Glomerular endothelial cell (primary cell): ENCODE measurements at places on chromosomes 12 and 14.

GRCh38 chr12:75900781-75901254 is 130.8 kb downstream of the PHLDA1 start:
- DNase-seq, result no peak

DNA sequence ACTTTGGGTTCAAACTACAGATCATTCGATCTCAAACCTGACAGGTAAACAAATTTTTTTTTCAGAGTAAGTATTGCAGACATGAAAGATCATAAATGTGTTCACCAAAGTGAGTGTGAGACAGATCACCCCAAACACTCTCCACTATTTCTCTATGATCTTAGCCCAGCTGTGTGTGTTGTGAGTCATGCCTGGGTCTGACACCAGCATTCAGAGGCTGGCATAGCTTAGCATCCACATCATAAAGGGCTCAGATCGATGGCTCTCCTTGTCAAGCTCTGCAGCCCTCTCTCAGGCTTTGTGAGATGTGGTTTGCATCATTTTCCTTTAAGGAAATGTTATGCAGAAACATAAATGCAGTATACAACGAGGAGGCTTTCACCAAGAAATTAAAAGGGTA is 164.9 kb downstream of the ETV6 start:
- no peak for DNase-seq

DNA sequence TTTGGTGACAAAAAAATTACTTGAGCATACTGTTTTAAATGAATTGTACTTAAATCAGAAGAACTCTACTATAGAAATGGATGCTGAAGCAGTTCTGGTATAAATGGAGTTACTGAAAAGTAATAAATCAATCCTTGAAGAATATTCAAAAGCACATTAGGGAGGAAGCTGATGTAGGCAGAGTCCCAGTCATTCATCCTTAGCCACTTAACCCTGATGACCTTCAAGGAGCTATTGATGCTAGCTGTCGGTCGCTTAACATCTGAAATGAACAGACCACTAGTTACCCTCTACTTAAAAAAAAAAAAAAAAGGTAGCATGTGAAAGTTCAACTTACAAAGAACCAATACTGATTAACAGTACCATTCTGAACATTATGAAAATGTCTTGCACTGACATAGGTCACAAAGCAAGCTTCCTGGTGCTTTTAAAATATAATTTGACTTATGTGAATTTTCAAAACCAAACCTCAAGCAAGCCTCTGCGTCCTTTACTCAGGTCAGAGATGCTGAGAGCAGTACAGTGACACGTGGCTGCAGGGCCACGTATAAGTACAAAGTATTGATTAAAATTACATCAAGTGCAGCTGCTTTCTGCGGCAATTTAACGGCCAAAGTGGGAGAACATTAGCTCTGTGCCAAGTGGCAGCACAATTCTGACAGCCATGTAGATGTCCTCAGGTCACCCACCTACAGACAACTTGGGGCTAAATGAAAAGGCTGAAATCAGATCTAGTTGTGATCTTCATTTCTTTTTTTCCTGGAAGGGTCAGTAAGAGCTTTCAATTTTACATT is 18.1 kb downstream of the PPM1H start:
- DNase-seq, result no peak

- DNase-seq, result no peak
Measured at GRCh38 chr12:3537719-3538465, 46.9 kb downstream of the PRMT8 start.

DNA sequence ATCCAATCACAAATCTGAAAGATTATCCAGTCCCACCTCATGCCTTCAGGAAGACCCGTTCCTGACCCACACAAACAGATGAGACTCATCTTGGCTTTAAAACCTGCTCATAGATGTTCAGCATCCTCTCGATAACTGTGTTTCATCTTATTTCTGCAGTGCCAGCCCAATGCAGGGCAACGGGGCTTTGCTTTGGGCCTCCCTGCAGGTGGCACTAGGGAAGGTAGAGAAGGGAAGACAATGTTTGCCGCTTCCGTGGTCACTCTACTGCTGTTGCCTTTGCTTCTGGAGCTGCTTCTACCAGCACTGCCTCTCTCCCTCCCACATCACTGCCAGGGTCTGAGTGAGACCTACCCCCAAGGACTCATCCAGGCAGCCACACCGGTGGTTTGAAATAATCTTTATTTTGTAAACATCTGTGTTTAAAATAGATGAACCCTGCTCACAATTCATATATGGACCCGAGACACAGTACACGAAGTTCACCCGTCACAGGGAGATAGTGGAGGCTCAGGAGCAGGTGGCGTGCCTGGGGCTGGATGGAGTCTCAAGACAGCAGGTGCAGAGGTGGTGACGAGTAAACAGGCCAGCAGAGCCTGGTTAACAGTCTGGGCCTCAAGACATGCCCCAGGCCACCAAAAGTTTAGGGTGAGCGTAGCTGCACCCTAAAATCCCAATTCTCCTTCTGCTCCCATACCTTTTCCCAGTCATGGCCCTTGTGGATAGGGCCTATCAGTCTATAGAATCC is 3.1 kb upstream of the GPX2 start:
- no peak for DNase-seq

GRCh38 chr12:49585477-49586459 is 17.8 kb upstream of the MCRS1 start:
- DNase-seq, result no peak

DNA sequence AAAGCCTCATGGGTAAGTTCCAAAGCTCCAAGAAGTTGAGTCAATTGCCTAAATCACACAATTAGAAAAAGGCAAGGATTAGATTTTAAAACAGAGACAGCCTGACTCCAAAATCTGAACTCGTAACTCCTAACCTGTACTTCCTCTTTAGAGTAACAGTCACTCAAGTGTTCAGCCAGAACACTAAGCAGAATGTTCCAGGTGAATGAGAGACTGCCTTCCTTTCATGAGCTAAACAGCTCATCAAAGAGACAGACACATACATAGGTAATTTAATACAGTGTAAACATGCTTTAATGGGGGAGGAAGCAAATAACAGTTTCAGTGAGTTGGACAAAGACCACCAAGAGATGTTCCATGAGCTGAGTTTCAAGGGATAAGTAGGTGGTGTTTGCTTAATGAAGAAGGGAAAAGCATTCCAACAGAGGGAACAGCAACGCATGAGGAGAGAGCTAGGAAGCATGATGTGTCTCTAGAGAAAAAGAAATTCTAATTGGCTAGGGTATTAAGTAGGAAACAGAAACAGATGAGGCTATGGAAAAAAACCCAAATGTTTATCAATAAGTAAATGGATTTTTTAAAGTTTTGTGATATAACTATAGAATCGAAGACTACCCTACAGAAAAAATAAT is 403.9 kb downstream of the MED13L start:
- DNase-seq, result no peak

DNA sequence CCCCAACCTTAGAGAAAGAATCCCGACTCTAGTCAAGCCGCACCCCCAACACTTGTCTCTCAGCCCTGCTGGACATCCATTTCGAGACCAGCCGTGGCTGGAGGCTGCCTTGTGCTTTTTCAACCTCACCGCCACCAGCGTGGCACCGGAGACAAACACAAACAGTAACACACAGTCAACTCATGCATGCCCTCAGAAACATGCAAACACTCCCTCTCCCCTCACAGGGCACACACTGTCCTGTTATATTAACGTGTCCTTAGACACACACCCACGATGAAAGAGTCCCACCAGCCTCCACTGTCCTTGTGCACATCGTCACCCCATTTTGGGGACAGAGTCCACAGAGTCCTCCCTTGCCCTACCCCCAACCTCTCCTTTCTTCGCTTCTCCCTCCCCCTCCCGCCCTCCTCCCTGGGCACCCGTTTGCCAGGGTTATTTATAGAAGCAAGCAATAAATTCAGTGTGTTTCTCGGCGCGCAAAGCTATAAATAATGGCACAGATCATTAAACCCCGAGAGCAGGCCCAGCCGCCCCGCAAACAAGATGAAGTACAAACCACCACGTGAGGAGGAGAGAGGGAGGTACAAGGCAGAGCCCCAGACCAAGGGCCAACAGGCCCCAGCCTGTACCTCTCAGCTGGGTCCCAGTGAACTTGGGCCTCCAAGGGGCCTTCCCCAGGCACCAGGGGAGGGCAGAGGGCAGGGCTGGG is 27.9 kb downstream of the SMUG1 start:
- DNase-seq, result no peak

DNA sequence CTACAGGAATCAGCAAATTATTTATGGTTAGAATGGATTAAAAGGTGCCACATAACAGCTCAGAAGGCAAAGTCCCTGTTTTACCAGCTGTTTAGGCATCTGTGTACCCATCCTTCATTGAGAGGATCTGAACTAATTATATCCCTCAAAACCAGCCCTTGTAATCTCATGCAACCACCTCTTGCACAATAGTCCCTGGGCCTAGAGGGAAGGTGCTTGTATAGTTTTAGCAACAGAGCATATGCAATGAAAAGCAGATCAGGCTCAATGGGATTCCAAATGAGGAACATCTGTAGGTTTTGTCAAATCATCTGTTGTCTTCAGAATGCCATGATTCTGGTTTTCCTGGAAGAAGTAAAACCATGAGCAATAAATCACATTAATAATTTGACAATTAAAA is 26.0 kb upstream of the GLIPR1L2 start:
- no peak for DNase-seq

DNA sequence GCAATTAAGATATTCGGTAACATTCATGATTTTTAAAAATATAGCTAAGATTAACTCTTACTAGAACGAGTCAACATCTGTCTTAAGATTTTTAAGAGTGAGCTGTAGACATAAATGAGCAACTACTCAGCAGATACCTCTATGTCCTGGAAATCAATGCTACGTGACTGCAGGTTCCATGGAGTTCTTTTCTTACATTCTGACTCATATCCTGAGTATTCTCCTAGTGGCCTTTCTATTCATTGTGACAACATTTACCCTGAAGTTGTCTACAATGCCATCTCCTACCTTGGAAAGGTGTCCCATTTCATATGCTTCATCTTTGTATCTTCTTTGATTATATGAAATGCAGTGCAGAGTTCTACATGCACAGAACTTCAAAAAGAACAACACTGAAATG is 59.9 kb downstream of the PKP2 start:
- DNase-seq, result no peak

DNA sequence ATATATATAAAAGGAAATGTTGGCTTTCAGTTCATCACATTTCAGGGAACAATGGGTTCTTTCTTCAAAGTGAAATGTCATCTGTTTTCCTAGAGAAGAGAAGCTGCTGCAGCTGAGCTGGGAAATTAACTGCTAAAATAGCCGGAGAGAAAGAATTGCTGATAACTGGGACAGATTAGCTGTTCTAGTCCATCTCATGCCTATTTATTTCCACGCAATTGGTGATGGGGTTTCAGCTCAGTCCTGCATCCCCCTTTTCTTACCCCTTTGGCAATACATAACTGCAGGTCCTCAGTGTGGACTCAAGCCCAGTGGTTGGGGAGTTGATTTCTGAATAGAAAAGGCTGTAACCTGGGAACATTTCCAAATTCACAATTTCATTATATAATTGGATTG is 436.9 kb upstream of the TMEM132C start:
- DNase-seq, result no peak

DNA sequence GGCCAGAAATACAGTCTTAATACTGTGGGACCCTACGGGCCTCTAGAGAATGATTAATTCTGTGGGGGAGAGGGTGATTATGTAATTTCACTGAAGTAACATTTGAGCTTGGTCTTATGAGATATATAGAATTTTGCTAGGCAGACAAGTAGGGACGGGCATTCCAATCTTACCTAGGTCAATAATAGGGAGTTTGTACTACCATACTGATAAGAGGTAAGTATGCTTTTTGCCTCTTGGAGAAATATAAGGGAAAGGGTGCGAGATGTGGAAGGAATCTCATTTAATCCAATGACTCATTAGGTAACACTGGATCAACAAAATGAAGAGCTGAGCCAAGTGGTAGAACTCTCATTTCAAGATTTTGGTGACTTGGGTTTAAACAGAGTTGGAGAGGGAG is 5.2 kb downstream of the RAB5B start:
- DNase-seq, result no peak

GRCh38 chr12:47793015-47793681 is 20.1 kb downstream of the SLC48A1 start:
- DNase-seq, result no peak

DNA sequence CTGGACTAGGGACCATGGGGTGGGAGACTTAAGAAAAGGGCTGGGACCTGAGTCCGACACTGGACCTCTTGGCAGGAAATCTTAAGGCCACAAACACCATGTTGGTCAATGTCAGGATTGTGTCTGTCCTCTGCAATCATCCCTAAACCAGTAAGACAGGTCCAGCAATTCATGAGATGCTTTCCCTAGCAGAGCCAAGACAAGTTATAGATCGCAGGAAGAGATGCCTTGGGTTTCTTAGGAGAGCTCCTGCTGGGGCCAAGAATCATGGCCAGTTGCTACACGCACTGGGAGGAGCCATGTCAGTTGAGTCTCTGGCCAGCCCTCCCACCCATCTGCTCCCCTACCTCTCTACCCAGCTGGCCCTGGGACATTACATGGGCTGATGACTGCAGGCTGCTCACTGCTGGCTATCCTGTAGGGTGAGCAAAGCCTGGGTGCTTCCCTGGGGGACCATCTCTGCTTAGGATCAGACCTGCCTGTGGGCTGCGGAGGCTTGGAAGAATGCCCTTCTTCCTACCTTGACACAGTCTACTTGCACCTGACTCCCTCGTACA is 14.2 kb downstream of the PLEKHH1 start:
- no peak for DNase-seq

DNA sequence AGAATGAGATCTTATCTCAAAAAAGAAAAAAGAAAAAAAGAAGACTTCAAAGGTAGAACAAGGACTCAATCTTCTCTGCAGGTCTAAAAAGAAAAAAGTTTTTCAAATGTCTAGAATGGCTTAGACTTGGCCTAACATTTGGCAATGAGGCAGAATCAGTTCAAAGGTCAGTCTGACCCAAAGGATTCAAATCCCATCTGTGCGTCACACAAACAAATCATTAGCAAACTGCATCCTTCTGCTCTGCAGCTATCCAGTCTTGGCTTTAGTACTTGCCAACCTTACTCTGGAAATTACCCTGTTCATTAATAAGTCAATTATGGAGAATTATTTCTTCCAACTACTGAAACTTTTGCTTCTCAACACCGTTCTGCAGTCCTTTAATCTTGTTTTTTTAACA is 3.1 kb downstream of the YAF2 start:
- no peak for DNase-seq

GRCh38 chr12:52151837-52152783 is 39.7 kb downstream of the KRT80 start:
- DNase-seq, result no peak

GRCh38 chr12:25493682-25494081 is 59.4 kb downstream of the LMNTD1 start:
- no peak for DNase-seq

GRCh38 chr12:65155784-65156183 is 13.6 kb upstream of the LEMD3 start:
- no peak for DNase-seq
